ENCODE measurements at places on chromosomes 6 and 20.

DNA sequence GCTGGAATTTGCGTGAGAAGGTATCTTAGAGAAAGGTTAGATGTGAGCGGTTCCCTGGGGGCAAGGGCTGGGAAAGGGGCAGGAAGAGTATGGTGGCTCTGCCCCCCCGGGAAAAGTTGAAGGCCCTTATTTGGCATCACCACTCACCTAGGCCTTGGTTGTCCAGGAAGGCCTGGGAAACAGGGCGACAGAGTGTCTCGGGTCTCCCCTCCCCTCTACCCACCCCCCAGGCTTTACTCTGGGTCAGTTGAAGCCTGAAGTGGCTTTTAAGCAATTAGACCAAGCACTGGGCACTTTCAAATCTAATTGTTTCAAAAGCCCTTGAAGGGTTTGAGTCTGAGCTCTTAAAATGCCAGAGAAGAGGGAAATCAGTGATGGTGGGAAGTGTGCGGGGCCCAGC, 30.2 kb upstream of the FOXP4 start:
- H3K4me3 ChIP-seq: no peak overlapping the region
- no peak for DNase-seq
- no peaks in the 10 kb centered on the region for H3K36me3 ChIP-seq
- H3K27ac ChIP-seq: no peak overlapping the region
- H3K4me1 ChIP-seq: no peaks in the 10 kb centered on the region
- peaks cover 33% of the 10 kb centered on the region for H3K27me3 ChIP-seq

GRCh38 chr6:130164251-130164650, 58.5 kb downstream of the SAMD3 start:
- no peak for DNase-seq
- no peak overlapping the region for H3K27ac ChIP-seq
- no peaks in the 10 kb centered on the region for H3K36me3 ChIP-seq
- no peak overlapping the region for H3K4me3 ChIP-seq
- H3K27me3 ChIP-seq: no peaks in the 10 kb centered on the region
- H3K4me1 ChIP-seq: no peaks in the 10 kb centered on the region

DNA sequence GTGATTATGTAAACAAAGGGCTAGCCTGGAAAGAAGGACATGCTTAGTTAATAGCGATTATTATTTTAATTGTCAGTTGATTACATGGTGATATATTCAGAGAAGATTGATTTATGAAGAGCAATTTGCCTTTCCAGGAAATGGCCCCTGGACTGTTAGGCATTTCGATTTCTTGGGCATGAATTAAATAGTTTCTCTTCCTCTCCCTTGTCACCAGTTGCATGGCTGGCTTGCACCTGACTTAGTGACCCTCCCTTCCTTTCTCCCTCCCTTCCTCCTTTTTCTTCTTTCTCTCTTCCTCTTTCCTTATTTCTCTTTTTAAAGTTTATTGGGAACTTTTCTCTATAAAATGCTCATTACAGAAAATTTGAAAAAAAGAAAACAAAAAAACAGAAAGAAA, 235.4 kb downstream of the CDC5L start:
- H3K27ac ChIP-seq: no peak overlapping the region
- no peaks in the 10 kb centered on the region for H3K36me3 ChIP-seq
- H3K4me3 ChIP-seq: no peak overlapping the region
- peaks cover 19% of the 10 kb centered on the region for H3K4me1 ChIP-seq
- H3K27me3 ChIP-seq: no peaks in the 10 kb centered on the region
- no peak for DNase-seq

DNA sequence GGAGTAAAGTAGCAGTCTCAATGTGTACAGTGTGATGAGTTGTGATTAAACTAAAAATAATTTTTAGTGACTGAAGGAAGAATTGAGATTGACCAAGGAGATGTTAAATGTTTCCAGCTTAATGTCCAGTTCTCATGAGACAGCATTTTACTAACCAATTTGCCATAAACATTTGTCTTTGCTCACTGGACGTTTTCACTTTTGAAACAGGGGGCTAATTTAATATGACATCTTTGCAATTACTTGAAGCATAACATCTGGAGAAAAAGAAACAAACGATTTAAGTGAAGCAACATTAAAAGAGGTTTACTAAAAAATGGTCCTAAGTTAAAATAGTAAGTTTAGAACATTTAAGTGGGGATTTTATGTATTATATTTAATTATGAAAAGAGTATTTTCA, 443.8 kb downstream of the BCKDHB start:
- H3K4me3 ChIP-seq: no peak overlapping the region
- H3K4me1 ChIP-seq: no peaks in the 10 kb centered on the region
- DNase-seq: no peak
- H3K36me3 ChIP-seq: no peaks in the 10 kb centered on the region
- H3K27me3 ChIP-seq: no peaks in the 10 kb centered on the region
- no peak overlapping the region for H3K27ac ChIP-seq

GRCh38 chr6:45036103-45036502, 292.0 kb upstream of the RUNX2 start:
- H3K4me1 ChIP-seq: no peaks in the 10 kb centered on the region
- H3K36me3 ChIP-seq: no peaks in the 10 kb centered on the region

DNA sequence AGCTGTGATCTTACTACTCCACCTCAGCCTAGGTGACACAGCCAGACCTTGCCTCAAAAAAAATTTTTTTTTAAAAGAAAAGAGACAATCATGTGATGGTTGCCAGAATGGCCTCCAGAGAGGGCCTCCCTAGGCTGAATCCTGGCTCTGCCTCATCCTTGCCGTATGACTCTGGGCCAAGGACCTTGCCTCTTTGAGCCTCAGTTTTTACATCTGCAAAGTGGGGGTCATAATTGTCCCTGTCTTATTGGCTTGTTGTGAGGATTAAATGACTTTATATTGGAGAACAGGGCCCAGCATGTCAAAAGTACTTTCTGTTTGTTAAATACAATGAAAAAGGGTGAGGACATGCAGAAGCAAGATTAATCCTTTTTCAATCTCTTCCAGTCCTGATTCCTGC, 14.4 kb downstream of the SRXN1 start:
- H3K4me1 ChIP-seq: peaks cover 13% of the 10 kb centered on the region
- H3K4me3 ChIP-seq: no peak overlapping the region
- H3K27ac ChIP-seq: no peak overlapping the region
- DNase-seq: no peak
- H3K27me3 ChIP-seq: peaks cover 16% of the 10 kb centered on the region

GRCh38 chr20:34532320-34532719, 16.1 kb downstream of the DYNLRB1 start:
- H3K4me1 ChIP-seq: peaks cover 13% of the 10 kb centered on the region
- H3K27ac ChIP-seq: no peak overlapping the region
- peaks cover 4% of the 10 kb centered on the region for H3K36me3 ChIP-seq
- no peak overlapping the region for H3K4me3 ChIP-seq

- no peak for DNase-seq
- H3K36me3 ChIP-seq: no peaks in the 10 kb centered on the region
- H3K4me1 ChIP-seq: peaks cover 33% of the 10 kb centered on the region
- H3K4me3 ChIP-seq: no peak overlapping the region
- H3K27me3 ChIP-seq: no peaks in the 10 kb centered on the region
Measured at GRCh38 chr6:111770263-111771093, 102.8 kb downstream of the FYN start.

GRCh38 chr6:160659562-160659961, 4.5 kb downstream of the LPA start:
- no peaks in the 10 kb centered on the region for H3K27me3 ChIP-seq
- no peak for DNase-seq

DNA sequence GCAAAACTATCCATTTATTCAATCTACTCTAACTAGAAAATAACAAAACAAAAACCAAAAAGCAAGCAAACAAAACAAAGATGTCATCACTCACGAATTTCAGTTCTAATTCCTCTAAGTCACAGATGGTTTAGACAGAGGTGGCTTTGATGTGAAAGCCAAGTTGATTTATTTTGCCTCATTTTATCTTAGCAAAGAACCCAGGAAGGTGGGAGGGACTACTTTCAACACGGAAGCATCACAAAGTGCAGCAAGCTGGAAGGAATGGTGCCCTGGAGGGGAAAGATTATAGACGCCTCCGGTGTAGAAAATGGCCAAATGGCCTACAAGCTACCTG, 88.4 kb downstream of the LAMP5 start:
- no peak overlapping the region for H3K4me3 ChIP-seq
- H3K27ac ChIP-seq: no peak overlapping the region
- peaks cover 16% of the 10 kb centered on the region for H3K27me3 ChIP-seq
- no peaks in the 10 kb centered on the region for H3K36me3 ChIP-seq
- no peaks in the 10 kb centered on the region for H3K4me1 ChIP-seq

GRCh38 chr20:15889061-15889460, 684.2 kb downstream of the KIF16B start:
- no peak overlapping the region for H3K4me3 ChIP-seq
- peaks cover 26% of the 10 kb centered on the region for H3K36me3 ChIP-seq
- no peak overlapping the region for H3K27ac ChIP-seq
- H3K4me1 ChIP-seq: peaks cover 15% of the 10 kb centered on the region
- no peak for DNase-seq

- no peak overlapping the region for H3K27ac ChIP-seq
- no peak overlapping the region for H3K4me3 ChIP-seq
- no peak for DNase-seq
- H3K27me3 ChIP-seq: no peaks in the 10 kb centered on the region
- no peaks in the 10 kb centered on the region for H3K4me1 ChIP-seq
- no peaks in the 10 kb centered on the region for H3K36me3 ChIP-seq
Measured at GRCh38 chr20:24493181-24493580, 23.8 kb downstream of the SYNDIG1 start.

DNA sequence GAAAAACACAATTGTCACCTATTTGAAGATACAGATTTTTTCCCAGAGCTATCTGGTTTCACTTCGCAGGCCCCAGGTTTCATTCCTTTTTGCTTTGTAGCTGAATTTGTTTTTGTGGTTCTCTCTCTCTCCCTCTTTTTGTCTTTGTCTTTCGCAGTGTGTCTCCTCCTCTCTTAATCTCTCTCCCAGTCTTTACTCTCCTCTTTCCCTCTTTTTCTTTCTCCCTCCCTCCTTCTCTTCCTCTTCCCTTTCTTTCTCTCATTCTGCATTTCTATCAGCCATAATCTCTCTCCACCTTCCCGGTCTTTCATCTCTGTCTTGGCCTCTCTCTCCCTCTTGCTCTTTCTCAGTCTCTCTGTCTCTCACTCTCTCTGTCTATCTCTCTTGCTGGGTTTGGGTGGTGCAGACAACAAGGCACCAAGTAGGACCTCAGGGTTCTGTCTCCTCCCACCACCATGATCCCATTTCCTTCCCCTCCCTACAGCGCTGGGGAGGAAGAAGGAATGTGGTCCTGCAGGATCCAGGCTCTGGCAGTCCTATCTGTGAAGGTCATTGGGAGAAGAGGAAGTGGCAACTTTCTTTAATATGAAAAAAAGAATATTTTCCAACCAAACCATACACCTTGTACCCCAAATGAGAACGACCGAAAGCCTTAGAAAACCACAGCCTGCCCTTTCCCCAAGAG, 63.2 kb downstream of the BANF2 start:
- peaks cover 2% of the 10 kb centered on the region for H3K4me1 ChIP-seq
- no peak overlapping the region for H3K4me3 ChIP-seq
- peaks cover 10% of the 10 kb centered on the region for H3K27me3 ChIP-seq
- DNase-seq: no peak
- H3K36me3 ChIP-seq: peaks cover 7% of the 10 kb centered on the region

DNA sequence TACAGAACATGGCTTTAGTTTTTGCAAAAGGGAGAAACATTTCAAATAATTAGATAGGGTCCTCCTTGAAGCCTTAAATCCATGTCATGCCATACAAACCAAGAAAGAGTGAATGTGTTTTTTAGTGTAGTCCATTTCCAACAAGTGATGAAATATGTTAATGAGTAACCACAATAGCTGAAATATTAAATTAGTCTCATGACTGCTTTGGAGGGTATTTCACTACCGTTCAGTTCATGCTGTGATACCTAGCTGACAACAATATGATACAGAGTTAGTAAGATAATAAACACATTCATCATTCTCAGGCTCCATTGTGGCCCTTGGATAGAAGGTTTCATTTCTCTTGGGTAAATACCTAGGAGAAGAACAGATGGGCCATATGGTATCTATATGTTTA, 5.8 kb upstream of the ID4 start:
- peaks cover 35% of the 10 kb centered on the region for H3K27me3 ChIP-seq
- H3K4me1 ChIP-seq: no peaks in the 10 kb centered on the region
- H3K36me3 ChIP-seq: no peaks in the 10 kb centered on the region
- H3K27ac ChIP-seq: no peak overlapping the region
- DNase-seq: no peak
- no peak overlapping the region for H3K4me3 ChIP-seq

DNA sequence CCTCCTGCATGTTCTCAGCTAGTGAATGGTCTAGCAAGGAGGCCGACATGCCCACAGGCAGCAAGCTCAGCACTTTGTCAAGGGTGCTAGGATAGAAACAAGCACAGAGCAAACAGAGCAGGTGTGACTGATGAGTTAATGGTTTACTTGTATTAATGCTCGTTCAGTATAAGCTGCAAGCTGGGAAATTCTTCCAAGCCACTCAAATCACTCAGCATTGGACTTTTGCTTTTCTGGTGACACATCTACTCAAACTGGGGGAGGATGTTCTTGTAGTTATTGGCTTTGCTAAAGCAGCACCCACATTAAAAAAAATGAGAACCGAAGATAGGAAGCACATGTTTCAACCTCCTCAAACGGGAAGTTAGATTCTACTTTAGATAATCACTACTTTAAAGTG, 43.1 kb upstream of the NEDD9 start:
- H3K4me1 ChIP-seq: peaks cover 56% of the 10 kb centered on the region
- no peaks in the 10 kb centered on the region for H3K27me3 ChIP-seq
- no peak overlapping the region for H3K4me3 ChIP-seq

GRCh38 chr6:138724015-138724414, 49.6 kb upstream of the CCDC28A start:
- H3K27ac ChIP-seq: no peak overlapping the region
- H3K27me3 ChIP-seq: peaks cover 6% of the 10 kb centered on the region
- H3K4me3 ChIP-seq: no peak overlapping the region
- H3K36me3 ChIP-seq: no peaks in the 10 kb centered on the region
- DNase-seq: no peak

DNA sequence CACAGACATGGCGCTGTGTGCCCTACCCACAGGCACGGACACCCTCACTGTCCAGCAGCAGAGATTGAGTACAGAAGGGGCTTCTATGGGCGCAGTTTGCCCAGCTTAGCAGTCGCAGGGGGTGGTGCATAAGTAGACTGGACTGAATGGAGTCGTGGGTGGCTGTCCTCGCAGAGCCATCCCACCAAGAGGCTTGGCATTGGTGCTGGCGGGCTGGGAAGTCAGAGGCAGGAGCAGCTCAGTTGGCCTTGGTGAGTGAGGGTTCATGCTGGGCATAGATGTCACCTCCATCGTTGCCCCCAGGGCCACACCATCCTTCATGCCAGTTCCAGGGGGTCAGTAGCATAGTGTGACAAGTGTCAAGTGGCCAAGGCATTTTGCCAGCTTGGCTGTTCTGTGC, 25.2 kb downstream of the SUMO4 start:
- H3K27ac ChIP-seq: no peak overlapping the region
- H3K36me3 ChIP-seq: no peaks in the 10 kb centered on the region
- DNase-seq: no peak
- H3K27me3 ChIP-seq: no peaks in the 10 kb centered on the region
- H3K4me1 ChIP-seq: no peaks in the 10 kb centered on the region
- H3K4me3 ChIP-seq: no peak overlapping the region
